ENCODE measurements at places on chromosomes 1 and 21.

- DNase-seq, result no peak
Observed at GRCh38 chr1:173601588-173601987, 1.3 kb downstream of the SLC9C2 start.

- no peak for DNase-seq
Observed at GRCh38 chr1:92701147-92701546, 83.8 kb downstream of the EVI5 start.

DNA sequence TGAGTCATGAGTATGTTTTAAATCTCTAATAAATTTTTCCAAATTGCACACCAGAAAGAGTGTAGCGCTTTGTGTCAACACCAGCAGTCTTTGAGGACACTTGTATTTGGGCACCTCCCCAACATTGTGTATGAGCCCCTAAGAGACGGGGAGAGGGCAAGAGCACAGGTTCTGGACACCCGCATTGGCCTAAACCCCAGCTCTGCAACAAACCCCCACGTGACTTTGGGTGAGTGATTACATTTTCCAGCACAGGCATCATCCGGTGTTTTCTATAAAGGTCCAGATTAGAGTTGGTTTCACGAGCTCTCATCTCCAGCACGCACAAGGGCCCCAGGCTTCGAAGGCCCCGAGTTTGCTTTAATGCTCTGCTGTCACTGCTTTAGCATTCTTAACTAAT is 66.3 kb upstream of the SLC45A1 start:
- DNase-seq, result no peak

- DNase-seq, result no peak
Observed at GRCh38 chr1:221344693-221345092, 397.2 kb downstream of the DUSP10 start.

GRCh38 chr21:26835027-26835713 is 10.0 kb downstream of the ADAMTS1 start:
- no peak for DNase-seq

- no peak for DNase-seq
Observed at GRCh38 chr21:34795548-34796180, 126.9 kb downstream of the CLIC6 start.

GRCh38 chr1:227899141-227899819 is 48.5 kb downstream of the WNT9A start:
- DNase-seq, result no peak

GRCh38 chr1:211493876-211494653 is 2.1 kb upstream of the RD3 start:
- no peak for DNase-seq

DNA sequence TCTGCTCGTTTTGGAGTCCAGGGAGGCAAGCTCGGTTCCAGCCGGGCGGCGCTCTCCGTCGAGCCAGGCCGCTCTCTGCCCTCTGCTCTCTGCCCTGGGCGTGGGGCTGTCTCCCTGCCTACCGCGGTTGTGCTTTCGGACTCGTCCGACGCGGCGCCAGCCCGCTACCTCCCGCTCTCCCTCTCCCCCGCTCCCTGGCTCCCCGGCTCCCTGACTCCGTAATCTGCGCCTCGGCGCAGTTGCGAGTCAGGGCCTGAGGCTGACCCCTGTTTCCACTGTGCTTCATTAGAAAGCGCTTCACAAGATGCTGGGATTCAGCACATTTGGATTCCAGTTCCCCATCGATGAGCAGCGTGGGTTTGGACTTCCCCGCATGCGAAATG is 2.2 kb downstream of the SOX13 start:
- no peak for DNase-seq

GRCh38 chr1:230647321-230647720 is 5.0 kb downstream of the COG2 start:
- DNase-seq, result no peak

- DNase-seq, result no peak
Observed at GRCh38 chr1:2163205-2163604, 31.4 kb downstream of the FAAP20 start.

DNA sequence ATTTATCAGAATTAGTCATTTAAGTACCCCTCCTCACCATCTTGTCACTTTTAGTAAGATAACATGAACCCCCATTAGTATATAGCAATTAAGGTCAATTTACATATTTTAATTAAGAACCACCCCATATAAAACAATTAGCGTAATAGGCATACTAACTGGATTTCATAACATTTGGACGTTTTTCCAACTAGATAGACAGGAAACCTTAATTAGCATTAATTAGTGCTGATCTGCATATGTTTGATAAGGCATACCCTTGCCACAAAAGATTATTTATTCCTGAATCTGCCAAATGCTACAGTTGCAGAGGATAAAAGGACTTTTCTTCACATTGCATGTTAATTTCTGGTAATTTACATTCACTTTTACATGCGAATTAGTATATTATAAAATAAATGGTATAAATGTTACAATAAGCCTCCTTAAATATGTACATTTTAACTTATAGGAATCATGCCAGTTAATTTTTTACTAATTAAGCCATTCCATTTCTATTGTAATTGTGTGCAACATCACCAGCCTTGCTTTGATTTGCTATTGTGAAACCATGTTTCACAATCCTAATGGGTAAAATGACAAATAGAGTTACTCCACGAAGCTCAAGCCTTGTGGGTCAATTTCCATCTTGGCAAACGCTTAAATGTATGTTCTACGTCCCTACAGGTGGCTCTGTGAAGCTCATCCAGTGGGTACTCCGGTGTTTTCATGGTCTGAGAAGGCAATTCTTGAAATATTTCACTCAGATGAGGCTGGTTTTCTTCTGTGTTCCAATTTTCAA is 469.6 kb downstream of the DPYD start:
- no peak for DNase-seq

DNA sequence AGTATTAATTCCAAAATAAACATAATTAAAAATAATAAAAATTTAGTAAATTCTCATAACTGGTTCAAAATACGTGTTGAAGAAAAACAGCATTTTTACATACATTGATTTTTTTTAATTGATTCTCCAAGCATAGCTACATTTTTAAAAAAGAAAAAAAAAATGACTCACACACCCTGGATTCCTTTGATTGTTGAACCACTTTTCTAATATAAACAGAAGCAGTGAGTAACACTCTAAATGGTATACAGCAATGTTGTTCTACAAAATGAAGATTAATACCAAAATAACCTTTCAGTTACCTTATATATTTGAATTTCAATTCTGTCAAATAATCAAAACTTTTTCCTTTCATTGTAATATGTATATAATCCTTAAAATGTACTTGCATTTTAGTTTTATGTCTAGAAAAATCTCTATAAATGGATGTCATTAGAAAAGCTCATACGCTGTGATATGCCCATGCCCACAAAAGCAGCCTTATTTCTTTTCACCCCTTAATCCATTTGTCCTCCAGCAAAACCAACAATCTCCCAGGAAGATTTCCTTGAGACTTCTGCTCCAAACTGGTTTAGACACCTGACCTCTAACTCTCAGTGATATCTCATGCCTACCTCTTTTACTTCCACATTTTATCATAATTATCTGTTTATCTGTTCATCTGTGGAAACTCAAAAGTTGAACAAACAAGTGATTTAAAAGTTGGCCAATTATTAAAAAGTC is 246.4 kb upstream of the NR5A2 start:
- DNase-seq, result no peak

GRCh38 chr1:172421974-172422604 is 1.6 kb downstream of the C1orf105 start:
- no peak for DNase-seq

DNA sequence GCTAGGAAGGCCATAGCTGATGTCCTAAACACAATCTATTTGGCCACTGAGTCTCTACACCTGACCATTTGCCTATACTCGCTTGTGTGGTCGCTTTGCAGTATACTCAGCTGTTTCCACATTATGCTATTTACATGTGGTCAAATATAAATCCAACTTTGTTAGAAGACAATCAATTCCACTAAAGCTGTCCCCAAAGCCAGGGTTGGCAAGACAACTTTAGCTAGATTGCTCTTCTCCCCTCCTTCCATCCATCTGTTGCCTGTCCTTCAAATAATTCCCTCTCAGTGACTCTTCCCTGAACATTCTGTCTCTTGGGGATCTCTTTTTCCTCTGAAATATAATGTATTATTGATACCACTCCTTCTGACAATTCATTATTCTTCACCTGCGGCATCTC is 30.1 kb downstream of the AVPR1B start:
- no peak for DNase-seq

DNA sequence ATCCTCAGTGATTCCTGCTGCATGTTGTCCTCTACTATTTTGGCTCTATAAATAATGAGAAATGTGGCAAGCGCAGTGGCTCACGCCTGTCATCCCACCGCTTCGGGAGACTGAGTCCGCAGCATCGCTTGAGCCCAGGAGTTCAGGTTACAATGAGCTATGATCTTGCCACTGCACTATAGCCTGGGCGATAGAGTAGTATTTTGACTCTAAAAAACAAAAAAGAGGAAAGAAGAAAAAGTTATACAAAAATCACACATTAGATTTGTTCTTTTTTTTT is 756 bp upstream of the SLC25A44 start:
- no peak for DNase-seq

- DNase-seq, result no peak
Observed at GRCh38 chr1:117069220-117069844, 9.2 kb downstream of the TTF2 start.

- DNase-seq, result no peak
Observed at GRCh38 chr1:66265796-66266195, 268.2 kb upstream of the SGIP1 start.

GRCh38 chr1:239744851-239745250 is 346.8 kb upstream of the FMN2 start:
- no peak for DNase-seq

DNA sequence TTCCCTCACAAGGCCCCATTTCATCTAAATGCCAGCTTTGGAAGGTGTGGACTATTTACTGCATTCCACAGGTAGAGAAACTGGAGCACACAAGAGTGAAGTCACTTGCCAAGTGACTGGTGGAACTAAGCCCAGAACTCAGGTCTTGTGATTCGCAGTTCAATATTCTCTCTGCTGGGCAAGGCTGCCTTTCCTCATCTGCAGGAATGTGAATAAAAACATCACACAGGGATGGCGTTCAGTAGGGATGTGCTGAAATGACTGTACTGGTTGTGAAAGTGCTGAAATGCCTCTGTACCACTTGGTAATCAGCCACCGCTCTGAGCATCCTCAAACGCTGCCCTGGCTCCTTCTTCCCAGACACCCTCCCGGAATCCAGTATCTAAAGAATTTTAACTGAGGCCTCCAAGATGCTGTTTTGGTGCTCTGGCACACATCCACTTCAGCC is 145.6 kb downstream of the HIVEP3 start:
- DNase-seq, result no peak

- no peak for DNase-seq
Observed at GRCh38 chr1:24639881-24640280, 3.2 kb upstream of the SRRM1 start.

DNA sequence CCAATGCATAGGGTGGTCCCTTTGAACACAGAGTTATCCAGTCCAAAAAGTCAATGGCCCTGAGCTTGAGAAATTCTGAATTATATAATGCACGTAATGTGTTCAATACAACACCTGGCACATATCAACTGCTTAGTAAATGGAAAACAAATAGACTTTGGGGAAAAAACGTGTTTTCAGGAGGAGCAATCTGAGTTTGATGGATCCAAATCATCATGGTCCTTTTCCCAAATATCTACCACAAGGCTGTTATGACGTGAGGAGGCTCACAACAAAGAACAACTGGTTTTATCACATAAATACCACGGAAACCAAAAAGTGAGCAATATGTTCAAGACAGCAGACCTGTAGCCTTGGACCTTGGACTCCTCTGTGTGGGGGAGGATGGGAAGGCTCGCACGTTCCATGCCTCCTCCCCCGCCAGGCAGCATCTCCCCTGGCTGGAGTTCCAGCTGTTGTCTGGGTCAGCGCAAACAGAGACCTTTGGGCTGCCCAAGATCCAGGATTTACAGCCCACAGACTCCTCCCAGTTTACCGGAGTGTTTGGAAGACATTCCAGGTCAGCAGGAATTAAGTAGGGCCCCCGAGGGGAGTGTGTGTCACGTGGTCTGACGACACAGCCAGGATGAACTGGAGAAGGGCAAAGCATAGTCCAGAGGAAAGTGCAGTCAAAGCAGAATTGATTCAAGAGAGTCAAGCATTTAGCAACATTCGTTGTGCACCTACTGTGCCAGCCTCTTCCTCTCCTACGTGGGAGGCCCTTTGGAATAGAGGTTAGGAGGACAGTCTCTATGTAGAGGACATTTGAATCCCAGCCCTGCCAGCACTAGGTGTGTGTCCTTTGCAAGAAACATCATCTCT is 32.2 kb upstream of the MED18 start:
- DNase-seq, result no peak

DNA sequence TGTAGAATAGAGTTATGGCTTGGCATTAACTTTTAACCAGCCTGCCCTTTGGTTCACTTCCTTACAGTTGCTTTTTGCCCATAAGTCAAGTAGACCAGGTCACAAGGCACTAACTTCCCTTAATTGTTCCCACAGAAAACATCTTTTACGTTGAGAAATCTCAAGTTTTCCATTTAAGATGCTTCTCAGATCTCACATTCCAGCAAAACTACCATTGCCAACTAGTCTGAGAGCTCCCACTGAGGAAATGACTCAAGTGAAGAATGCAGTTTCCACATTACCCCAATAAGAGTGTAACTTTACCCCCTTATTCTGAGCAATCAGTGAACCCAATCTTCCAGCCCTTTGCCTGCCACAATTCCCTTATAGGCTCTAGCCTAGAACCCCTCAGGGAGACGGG is 502.2 kb upstream of the OLFM3 start:
- DNase-seq, result no peak

- no peak for DNase-seq
Observed at GRCh38 chr1:15731735-15732685, 4.0 kb upstream of the SLC25A34 start.

DNA sequence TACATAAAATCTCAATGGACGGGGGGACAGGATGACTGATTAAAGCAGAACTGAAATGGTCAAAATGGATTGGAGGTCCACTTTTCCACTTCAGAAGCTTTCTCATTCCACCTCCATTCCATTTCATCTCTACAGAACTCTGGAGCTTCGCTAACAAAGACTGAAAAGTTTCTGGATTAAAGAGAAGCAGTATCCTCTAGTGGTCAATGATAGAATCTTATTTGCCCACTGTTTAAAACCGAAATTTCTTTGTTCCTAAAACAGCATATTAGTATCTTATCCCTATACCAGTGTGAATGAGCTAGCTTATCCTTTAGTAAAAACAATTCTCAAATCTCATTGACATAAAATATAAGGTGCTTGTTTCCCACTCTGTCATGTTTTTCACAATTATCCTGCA is 890.6 kb downstream of the KCNT2 start:
- no peak for DNase-seq

GRCh38 chr1:75614399-75614756 is 3.5 kb upstream of the SLC44A5 start:
- DNase-seq, result no peak
